ENCODE measurements at places on chromosomes 1 and 21. TPM values are rescaled to one million over a fixed set of nuclear protein-coding genes. Genes with fewer than 3 reads are reported as not detected.
A peak's percentile ranks its signal among the peaks of the same experiment; 100 is the strongest.

- DNase-seq, result no peak
Observed at GRCh38 chr1:92843429-92844352, 11.9 kb downstream of the RPL5 start.

The TTLL10 gene
- not detected for total RNA-seq

The TMCC2 gene
- 7.3 TPM for total RNA-seq

The SLC37A1 gene
- 1.9 TPM for total RNA-seq

DNA sequence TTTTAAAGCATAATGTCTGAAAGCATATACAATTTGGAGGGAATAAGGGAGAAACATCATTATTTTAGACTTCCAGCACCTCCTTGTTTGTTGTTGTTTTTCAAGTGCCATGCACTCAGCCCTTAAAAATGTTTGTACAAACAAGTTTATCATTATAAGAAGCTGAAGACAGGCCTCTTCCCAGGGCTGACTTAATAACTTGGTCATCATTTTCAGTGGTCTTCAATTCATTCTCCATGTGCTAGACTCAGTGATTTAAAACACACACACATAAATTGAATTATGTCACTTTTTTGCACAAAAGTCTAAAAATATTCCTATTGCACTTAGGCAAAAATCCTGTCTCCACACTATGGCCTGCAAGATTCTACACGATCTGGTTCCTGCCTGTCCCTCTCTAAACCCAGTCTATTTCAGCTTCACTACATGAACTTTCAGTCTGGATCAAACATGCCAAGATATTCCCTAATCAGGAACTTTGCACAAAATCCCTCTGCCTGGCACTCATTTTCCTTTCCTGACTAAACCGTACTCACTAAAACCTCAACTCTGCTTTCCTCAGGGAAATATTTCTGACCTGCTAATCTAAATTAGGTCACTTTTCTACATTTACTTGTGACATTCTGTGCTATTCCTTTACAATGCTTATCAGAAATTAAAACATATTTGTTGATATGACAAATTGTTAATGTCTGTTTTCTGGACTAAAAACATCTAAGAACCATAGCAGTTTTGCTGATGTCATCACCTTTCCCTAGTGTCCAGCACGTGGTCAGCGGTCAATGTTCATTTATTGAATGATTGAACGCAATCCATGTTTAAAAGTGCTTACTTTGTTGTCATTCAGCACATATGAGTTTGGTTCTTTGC is 14.8 kb upstream of the GBP5 start:
- no peak for DNase-seq

- no peak for DNase-seq
Observed at GRCh38 chr1:23701996-23702395, 10.4 kb downstream of the RPL11 start.

GRCh38 chr1:109765896-109766615 is 2.3 kb upstream of the EPS8L3 start:
- peak; percentile 10 for DNase-seq

DNA sequence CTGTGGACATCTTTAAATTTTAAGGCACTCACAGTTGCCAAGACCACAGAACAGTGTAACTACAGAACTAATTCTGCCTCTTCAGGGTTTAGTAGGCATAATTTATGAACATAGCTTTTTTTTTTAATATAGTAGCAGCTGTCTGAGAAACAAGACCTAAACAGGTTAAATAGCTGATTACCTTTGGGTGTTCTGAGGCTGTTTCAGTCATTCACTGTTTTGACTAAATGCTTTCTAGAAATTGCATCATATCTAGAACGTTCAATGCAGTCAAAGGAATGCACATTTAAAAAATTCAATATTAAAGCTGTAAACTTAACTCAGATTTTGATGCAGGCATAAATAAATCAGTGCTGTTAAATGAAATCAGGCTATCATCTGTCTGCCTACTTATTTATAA is 101.6 kb downstream of the BRINP3 start:
- DNase-seq, result no peak

GRCh38 chr1:95323123-95323522 is 89.1 kb downstream of the RWDD3 start:
- DNase-seq, result no peak

- no peak for DNase-seq
Observed at GRCh38 chr1:51600529-51600928, 16.4 kb upstream of the OSBPL9 start.

DNA sequence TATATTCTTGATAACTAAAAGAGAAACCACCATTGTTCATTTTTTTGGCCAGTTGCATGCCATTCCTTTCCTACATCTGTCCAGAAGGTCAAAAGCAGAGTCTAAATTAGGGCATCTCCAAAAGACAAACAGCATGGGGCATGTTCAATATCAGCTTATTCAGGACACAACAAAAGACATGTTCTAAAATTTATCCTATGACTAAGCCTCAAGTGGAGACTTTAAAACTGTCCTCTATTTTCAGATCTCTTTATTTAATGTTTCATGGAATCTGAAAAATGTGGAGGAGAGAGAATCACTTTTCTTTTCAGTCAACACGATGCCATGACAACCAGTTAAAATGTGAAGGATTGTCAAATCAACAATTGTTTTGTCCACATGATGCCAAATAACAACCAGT is 303.4 kb upstream of the PRMT6 start:
- no peak for DNase-seq

The AIM2 gene
- total RNA-seq, result 0.76 TPM

DNA sequence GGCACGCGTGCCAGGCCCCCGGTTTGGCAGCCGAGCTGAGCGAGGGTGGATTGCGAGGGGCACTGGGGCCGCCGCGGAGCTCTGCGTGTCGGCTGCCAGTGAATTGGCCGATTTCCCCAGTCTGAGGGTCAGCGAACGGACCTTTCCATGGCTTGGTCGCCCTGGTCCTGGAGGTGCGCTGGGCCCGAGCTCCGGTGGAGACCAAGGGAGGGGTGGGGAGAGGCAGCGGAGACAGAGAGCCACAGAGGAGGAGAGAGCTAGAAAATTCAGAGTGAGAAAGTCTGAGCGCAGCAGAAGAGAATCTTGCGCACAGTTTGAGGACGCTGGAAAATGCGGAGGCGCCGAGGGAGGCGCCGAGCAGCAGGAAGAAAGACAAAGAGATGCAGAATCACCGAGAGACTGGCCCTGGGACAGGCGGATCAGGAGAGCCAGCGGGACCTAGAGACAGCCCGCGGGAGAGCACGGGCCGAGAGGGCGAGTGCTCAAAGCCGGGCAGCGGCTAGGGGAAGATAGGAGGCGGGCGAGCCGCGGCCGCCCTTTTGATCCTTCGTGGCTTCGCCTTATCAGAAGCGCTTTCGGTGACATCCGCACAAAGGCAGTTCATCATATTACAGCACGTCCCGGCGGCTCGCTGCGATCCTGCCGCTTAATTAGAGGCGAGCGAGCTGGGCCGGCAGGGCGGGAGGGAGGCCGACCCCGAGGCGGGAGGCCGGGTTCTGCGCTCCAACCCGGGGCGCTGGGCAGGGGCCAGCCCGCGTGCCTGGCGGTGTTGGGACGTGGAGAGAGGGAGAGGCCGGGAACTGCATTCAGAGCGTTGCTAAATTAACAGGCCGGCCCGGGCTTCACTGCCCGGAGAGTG is 12.7 kb downstream of the PAX7 start:
- DNase-seq, result no peak

All from left cardiac atrium (tissue), 4 donors.